SHP77 (cell line): ENCODE measurements at places on chromosomes 1 and 21.

- DNase-seq: no peak
Observed at GRCh38 chr1:211099393-211099792, 34.6 kb downstream of the KCNH1 start.

- DNase-seq: no peak
Observed at GRCh38 chr1:72734415-72734814, 452.1 kb upstream of the NEGR1 start.

DNA sequence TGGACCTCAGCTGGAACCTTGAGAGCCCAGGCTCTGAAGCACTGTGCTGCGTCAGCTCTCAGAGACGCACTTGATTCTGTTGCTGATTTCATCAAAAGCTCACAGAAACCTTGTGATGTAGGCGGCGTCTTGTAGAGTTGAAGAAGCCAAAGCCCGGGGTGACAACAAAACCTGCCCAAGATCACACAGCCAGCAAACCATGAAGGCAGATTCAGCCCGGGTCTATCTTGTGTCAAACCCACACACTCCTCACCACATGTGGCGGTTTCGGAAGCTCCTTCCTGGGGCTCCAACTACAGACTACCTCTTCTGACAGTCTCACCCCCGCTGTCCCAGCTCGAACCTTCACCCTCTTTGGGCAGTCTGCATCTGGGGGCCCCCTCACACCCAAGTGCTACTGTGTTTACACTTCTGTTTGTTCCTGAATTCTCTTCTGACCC lies 50.4 kb downstream of the TENT5C start:
- DNase-seq: no peak

- DNase-seq: peak; percentile 48
Observed at GRCh38 chr1:230661976-230662375, 19.7 kb downstream of the COG2 start.

GRCh38 chr1:36866169-36866814 lies 168.0 kb downstream of the GRIK3 start:
- DNase-seq: no peak

DNA sequence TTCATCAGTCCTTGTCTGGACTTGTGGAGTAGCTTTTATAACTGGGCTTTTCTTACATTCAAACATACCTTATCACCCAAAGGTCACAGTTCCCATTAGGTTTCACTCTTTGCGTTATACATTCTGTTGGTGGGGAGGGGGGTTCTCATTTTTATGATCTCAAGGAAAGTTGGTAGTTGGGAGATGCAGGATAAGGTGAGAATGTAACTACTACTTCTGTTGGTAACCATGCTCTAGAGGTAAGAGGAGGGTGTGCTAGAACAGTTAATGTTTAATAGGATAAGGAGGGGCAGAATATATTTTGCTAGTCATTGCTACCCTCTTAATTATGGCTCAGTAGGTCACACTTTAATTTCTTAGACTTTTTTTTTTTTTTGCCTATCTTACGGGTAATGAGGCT lies 10.7 kb downstream of the YBX1 start:
- no peak for DNase-seq

- DNase-seq: no peak
Observed at GRCh38 chr1:214957330-214958137, 125.0 kb upstream of the KCNK2 start.

DNA sequence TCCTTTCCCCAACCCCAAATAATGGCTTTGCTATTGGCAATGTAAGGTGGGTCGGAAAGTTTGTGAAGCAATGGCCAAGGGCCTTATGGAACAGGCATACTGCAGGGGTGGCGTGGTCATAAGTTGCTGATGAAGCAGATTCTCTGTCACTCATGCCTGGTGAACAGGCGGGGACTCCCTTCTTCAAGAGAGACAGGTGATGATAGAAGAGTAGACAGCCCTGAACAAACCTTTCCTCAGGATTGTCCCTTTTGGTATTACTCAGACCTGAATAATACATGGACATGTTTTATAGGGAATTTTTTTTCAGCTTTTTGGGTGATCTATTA lies 12.7 kb downstream of the DDR2 start:
- no peak for DNase-seq

- DNase-seq: no peak
Observed at GRCh38 chr1:210792250-210793102, 341.5 kb downstream of the KCNH1 start.

GRCh38 chr1:17194615-17195528 lies 10.1 kb upstream of the PADI1 start:
- no peak for DNase-seq

GRCh38 chr21:41673596-41674335 lies 93.1 kb downstream of the RIPK4 start:
- DNase-seq: no peak

DNA sequence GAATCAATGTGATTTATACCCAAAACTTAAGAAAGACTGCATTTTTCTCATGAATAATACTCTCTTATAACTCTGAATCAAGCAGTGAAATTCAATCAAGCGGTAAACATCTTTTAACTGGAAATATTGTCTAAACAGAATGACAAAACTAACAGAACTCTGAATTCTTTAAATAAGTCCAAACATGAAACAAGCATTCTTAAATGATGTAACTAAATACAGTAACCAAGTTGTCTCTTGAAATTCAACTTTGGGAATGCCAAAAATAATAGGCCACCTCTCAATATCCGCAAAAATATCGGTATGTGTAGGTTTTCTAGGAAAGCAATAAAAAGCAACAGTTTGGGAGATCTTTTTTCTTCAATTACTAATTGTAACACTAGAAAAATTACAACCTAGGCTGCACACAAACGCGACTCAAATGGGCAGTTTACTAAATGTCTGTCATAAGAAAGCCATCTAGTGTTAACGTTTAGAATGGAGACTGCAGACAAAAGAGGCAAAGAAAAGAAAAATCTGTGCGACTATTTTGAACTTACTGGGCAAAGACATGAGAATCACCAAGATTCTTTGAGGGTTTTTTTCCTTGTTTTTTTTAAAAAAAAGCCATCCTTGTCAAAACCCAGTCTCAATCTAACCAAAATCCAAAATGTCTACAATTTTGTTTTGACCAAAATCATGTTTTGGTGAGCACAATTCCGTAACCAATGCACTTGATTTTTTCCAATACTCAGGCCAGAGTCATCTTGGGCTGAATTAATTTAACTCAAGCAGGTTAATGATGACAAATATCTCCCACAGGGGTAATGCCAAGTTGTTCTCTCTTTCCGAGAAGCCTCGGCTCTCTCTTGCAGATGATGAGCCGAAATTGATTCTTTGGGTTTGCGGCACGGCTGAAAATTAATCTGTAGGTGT lies 1.3 kb downstream of the SIPA1L2 start:
- DNase-seq: no peak

DNA sequence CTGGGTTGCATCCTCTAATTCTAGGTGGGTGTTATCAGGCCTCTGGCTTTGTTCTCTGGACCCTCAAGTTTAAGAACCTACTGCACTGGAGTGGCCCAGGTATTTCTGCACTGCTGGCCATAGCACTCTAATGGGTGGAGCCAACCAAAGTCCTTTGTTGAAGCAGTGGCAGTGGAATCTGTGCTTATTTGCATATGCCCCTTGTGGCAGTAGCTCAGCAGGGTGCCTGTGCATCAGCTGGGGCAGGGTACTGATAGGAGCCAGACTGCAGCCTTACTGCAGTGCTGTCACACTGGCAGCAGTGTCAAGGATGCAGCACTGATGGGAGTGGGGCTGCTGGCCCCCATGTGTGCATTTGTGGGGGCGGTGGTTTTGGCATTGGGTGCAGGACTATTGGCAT lies 660.6 kb downstream of the LRRIQ3 start:
- DNase-seq: no peak

DNA sequence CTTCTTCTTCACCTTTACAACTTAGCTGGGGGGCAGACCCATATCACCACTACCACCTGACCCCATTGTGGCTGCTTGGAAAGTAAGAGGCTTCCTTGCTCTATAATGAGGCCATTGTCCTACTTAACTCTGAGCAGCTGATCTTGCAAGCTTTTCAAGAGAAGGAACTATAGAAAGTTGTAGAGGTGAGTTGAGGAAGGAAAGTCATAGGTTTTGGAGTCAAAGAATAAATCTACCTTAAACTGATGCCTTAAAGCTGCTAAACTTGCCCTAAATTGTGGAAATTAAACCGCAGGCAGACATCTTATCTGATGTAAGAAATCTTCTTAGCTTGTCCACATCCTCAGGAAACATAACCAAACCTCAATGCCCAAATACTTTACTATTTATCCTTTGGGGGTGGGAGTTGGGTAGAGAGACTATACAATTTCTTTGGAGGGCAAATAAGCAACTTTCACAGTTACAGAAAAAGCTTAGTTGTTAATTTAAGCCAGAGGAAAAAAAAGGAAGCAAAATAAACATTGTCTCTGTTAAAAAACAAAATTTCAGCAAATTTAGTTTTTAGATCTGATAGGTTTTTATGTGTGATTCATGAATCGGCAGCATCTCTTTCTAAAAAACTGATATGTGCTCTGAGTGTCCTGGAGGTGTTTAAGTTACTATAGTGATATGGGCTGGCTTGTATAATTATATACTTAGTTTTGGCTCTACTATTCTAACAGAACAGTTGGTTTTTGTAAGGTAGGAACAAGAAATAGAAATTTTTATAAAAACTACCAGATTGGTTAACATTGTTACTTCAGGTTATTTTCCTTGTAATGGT lies 4.7 kb downstream of the IL23R start:
- no peak for DNase-seq

GRCh38 chr1:150995896-150996295 lies 10.8 kb downstream of the MINDY1 start:
- DNase-seq: peak; percentile 25

DNA sequence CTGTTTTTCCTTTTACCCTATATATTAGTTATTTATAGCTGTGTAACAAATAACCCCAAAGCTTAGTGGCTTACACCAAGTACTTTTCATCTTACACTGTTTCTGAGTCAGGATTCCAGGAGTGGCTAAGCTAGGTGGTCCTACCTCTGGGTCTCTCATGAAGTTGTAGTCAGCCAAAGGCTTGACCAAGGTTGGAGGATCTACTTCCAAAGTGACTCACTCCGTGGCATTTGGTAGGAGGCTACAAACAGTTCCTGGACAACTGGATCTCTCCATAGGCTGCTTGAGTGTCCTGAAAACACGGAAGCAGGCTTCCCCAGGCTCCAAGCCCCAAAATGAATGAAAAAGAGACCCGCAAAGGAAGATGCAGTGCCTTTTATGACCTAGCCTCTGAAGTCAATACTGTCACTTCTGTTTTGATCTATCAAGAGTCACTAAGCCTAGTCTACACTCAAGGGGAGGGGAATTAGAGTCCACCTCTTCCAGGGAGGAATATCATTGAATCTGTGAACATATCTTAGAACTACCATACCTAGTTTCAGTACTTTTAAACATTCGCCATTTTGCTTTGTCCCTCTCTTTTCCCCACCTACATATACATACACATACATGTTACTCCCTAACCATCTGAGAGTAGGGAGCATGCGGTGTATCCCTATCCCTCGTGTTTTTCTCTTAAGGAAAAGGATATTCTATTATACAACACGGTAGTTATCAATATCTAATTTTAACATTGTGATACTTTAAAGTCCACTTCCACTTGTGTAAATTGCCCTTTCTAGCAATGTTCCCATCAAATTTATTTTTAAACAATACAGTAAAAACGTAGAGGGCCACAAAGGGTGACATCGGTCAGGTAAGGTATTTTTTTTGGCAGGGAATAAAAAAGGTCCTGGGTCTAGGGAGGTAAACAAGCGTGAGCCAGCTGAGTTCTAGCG lies 67.2 kb downstream of the SLC35A3 start:
- DNase-seq: no peak

DNA sequence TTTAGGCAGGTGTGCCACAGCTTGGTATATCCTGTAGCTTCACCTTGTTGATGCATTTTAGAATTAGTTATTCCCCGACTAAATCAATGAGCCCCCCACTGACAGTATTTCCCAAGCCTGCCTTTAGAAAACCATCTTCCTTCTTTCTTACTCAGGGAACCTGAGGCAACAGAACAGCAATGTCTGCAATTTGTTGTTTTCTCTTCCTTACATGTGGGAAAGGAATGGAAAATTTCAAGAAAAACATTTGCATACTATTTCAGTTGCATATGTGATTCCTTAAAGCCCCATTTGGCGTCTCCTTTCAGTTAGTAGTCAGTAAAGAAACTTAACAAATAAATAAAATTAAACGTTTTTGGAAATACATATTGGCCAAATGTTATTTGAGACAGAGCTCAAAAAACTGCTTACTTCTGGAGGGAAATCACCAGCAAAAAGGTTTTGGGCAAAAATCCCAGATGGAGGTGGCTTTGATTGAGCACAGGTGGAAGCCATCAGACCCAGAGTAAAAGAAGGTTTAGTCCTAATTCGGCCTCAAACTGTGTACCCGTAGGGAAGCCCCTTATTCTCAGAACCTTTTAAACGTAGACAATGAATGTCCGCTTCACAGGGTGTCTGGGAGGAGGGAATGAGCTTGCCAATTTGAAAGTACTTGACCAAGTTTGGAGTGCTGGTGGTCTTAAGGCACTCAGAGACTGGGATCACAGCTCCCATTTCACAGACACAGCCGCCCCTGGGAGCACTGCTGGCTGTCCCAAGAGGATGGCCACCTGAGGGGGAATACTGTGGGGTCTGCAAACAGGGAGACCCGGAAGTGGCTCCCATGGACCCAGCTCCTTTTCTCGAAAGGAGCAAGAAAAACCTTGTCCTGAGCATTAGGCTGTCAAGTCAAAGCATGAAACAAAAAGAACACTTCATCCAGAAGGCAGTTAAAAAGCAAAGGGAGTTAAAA lies 9.4 kb downstream of the LHX4 start:
- no peak for DNase-seq

- DNase-seq: no peak
Observed at GRCh38 chr21:45365186-45365607, 39.8 kb upstream of the COL18A1 start.

DNA sequence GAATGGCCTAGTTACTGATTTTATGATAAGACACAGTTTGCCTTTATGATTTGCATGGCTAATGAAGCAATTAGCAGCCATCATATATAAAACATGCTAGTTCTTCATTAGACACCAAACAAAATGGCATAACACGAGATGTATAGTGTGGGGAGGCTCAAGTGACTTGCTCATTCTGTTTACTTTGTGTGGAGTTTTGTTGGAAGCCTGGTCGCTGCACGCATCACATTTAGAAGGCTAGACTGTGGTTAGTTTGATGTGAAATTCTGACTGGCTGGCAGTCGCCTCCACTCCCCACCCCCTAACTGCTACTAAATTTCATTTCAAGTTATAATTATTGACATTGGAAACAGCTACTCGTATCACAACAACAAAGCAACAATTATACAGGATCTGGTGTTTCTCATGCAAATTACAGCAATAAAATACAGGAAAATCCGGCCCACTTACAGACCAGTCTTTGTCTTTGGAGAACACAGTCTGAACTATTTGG lies 356.1 kb downstream of the LMO4 start:
- DNase-seq: no peak
